Stimulated activated CD4-positive, alpha-beta T cell treated with anti-CD3 and anti-CD28 coated beads, Interleukin-1b, Interleukin-23, amount 100 ng/mL, for 24 hours (primary cell): ENCODE measurements at places on chromosomes 16 and 17.

GRCh38 chr17:29954405-29954804 lies 13.0 kb downstream of the EFCAB5 start:
- DNase-seq, result no peak

- no peak for DNase-seq
These were observed 15.2 kb upstream of the KPNA2 start for GRCh38 chr17:68020409-68020756.

- no peak for DNase-seq
These were observed 1.6 kb downstream of the GALNS start for GRCh38 chr16:88855176-88855575.

- no peak for DNase-seq
These were observed 34.3 kb upstream of the SLC12A3 start for GRCh38 chr16:56830669-56831068.

- DNase-seq, result no peak
These were observed 6.5 kb upstream of the PNPO start for GRCh38 chr17:47934856-47935255.

DNA sequence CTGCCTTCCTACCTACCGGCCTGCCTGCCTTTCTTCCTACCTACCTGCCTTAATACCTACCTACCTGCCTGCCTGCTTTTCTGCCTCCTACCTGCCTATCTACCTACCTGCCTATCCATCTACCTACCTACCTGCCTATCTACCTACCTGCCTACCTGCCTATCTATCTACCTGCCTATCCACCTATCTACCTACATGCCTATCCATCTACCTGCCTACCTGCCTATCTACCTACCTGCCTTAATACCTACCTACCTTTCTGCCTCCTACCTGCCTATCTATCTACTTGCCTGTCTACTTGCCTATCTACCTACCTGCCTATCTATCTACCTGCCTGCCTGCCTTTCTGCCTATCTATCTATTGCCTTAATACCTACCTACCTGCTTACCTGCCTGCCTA lies 383.8 kb upstream of the PSMD7 start:
- no peak for DNase-seq

DNA sequence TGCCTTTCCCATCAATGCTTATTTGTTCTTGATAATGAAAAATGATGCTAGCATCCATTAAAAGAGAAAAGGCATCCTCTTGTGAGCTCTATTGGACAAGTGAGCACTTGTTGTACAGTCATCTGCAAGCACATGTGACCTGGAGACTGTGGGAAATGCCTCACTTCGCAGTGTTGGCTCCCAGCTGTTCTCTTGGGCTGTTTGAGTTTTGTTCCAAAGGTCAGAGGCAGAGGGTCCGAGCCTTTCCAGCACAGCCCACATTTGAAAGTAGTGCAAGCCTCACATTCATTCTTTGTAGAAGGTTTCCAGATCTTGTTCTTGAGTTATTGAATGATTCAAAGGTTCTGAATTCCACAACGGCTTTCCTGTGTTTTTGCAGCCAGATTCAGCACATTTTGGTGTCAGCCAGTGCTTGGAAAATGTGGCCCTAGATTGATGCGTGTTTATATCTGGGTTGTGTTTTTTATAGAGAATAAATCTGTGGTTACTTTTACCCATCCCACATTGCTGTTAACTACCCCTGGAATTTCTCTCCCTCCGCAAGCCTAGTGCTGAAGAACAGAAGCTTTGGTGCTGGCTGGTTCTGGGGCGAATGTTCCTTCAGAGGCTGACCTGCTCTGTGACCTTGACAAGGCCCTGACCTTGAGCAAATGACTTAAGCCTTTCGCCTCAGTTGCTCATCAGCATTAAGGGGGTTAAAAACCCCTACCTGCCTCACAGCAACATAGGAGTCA lies 49.8 kb downstream of the CDH1 start:
- DNase-seq, result no peak

DNA sequence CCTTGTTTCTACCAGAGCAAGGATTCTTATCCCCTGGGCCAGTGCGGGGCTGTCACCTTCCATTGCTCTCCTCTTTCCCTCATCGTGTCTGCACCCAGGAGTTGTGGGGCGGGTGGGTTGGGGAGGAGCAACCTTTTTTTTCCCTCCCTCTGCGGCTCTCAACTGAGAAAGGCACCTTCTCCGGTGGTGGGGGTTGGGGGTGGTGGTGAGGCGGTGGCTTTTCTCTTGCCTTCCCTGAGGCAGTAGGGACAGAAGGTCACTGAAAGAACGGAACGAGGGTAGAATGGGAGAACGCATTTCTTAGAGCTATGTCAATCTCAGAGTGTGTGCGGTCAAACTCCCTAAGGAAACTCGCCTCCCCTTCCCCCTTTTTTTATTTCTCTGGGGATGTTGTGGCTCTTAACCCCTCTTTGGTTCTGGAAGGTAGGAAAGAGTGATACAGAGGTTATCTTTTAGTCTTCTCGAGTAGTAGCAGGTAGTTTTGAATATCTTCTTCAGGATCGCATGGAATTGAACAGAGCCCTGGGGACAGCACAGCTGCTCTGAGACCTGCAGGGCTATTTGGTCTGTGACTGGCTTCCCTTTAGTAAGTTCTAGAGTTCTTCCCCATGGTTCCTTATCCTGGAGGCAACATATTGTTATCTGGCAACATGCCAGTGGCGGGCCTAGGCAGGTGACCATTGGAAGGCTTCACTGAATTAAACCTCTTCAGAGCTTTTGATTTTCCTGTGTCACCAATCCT lies 994 bp downstream of the CLTC start:
- DNase-seq, result no peak

DNA sequence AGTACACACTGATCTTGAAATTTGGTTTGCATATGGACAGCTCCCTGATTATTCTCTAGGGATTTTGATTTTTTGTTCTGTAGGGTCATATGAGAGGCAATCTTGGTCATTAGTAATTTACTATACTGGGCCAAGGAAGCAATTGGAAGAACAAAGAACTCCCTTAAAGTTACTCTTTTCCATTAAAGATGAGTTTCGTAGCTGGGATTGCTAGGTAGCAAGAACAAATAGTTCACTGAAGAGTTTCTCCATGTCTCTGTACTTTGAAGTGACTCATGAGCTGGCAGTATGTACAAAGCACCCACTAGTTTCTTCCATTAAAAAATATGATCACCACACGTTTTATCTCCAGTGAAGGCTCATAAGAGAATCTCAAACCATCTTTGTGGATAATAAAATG lies 6.2 kb upstream of the BCAS3 start:
- no peak for DNase-seq

GRCh38 chr16:1458977-1459341 lies 14.6 kb upstream of the CCDC154 start:
- no peak for DNase-seq

DNA sequence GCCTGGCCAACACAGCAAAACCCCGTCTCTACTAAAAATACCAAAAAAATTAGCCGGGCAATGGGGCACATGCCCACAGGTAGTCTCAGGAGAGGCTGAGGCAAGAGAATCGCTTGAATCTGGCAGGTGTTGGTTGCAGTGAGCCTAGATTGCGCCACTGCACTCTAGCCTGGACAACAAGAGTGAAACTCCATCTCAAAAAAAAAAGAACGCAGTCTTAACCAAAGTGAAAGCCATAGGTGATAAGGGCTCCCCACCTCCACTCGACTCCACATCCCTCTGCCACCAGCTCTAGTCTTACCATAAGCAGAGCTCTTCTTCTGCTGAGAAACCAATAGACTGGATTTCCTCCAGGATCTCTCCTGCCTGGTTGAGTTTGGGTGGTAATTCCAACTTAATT lies 266.0 kb downstream of the PHKB start:
- no peak for DNase-seq

GRCh38 chr17:1568950-1569810 lies 6.6 kb upstream of the PITPNA start:
- no peak for DNase-seq

- no peak for DNase-seq
These were observed 54.6 kb downstream of the BMERB1 start for GRCh38 chr16:15489016-15489415.

GRCh38 chr17:39769974-39770587 lies 32.3 kb downstream of the GRB7 start:
- DNase-seq, result no peak

- DNase-seq, result no peak
These were observed 11.7 kb upstream of the LLGL1 start for GRCh38 chr17:18213666-18214270.

DNA sequence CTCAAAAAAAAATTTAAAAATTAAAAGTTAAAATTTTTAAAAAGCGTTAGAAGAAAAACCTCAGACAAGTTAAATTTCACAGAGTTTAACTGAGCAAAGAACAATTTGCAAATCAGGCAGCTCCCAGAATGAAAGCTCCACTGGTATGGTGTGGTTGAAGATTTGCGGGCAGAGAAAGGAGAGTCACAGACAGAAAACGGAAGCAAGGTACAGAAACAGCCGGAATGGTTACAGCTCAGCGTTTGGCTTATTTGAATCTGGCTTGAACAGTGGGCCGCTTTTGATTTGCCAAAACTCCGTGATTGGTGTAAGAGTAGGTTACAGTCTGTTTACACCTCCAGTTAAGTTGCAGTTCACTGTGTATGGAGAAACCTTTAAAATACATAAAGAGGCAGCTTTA lies 297.1 kb downstream of the HS3ST4 start:
- no peak for DNase-seq

DNA sequence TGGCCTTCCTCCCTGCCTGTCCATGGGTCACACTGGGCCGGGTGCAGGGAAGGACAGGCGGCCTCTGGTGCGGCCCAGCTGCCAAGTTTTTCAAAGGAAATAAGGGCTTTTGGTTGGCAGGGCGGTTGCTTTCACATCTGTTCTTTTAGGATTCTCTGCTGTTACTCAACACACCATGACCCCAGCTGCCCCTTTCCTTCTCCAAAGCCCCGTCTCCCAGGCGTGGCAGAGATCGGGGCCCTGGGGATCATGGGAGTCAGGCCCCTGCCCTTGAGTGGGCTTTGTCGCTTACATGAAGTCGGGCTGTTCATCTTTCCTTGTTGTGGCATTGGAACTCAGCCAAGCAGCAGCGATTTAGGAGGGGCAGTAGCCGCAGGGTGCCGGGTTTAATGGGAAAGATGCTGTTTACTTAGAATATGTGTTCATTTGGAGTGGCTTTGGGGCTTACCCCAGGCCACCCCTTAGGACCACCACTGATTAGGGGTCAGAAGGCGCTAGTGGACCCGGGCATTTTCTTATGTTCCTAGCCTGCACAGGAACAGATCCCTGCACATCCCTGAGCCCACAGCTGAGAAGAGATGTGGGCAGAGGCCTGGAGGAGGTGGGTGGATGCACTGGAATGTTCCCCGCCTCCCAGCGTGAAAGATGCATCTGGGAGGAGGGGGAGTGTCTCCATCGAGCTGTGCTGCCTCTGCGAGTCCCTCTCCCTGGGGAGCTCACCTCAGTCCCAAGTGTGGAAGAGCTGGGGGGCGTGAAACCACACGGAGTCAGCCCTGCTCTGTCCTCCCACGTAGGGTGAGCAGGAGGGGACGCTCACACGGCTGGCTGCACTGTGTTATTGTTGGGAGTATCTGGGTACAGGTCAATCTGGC lies 6.8 kb upstream of the ADCY7 start:
- no peak for DNase-seq

- no peak for DNase-seq
These were observed 15.6 kb downstream of the DEF8 start for GRCh38 chr16:89964201-89964600.

DNA sequence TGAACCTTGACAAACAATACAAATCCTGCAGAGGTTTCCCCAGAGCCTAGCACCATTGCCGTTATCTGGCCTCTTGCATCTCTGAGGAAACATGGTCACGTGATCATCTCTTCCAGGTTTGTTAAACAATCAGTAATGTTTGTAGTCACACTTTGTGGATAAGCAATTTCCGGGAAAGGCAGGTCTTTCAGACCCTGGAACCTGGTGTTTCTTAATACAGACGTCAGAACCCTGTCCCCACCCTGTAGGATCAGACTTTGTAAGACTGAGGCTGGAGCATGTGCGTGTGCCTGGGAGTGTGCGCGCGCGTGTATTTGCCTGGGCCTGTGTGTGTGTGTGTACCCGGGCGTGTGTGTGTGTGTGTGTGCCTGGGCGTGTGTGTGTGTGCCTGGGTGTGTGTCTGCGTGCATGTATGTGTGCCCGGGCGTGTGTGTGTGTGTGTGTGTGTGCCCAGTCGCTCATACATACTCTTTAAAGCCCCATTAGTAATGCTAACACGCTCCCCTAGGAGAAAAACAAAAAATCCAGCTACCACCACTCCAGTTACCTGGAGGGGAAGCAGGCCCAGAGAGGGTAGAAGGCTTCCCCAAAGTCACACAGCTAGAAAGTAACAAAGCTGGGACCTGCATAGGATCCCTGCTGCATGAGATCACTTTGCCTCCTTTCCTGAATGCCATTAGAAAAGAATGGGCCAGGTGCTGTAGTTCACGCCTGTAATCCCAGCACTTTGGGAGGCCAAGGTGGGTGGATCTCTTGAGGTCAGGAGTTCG lies 5.3 kb downstream of the CTNS start:
- DNase-seq, result no peak

- DNase-seq, result no peak
These were observed 15.2 kb upstream of the CA4 start for GRCh38 chr17:60134396-60135150.

DNA sequence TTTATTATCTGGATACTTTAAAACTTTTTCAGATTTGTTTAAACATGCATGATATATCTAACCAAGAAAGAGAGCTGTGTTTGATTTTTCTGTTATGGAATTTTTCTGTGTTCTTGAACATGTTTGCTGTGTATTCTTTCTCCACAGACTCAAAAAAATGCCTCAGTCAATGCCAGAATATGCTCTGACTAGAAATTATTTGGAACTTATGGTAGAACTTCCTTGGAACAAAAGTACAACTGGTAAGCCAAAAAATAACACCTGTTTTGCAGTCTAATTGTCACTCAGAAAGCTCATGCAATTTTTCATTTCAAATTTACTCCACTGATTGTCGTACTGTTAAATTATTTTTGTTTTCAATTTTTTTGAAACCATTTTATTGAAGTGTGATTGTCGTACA lies 15.3 kb upstream of the ABCC11 start:
- DNase-seq, result no peak

DNA sequence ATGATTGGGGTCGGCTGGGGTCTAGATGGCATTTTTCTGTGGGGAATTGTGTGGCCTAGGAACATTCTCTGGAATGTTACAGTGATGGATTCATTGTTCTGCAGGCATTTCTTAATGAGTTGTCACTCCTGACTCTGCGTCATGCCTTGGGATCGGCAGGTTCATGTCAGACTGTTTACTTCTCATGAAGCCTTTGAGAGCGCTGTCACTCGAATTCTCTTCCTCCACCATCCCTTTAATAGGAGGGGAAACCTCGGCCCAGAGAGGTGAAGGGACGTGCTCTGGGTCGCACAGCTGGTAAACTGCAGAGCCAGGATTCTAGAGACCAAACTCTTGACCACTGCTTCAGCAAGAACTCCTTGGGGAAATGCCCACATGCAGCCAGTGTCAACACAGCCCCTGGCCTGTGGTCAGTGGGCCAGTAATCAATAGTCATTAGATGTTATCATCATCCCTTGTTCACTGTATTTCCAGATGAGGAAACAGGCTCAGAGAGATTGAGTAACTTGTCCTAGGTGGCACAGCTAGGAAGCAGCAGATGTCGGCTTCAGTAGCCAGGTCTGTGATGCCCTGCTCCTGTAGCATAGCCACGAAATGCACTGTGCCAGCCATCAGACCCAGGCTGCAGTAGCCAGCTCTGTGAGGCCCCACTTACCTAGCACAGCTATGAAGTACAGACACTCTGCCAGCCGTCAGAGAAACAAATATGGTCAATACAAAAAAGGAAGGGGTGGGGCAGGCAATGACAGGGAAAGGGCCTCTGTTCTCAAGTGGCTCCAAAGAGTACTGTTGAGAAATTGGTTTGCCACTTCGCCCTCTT lies 259.0 kb downstream of the CPPED1 start:
- DNase-seq, result no peak

- DNase-seq, result no peak
These were observed 409.9 kb upstream of the ZFHX3 start for GRCh38 chr16:73457851-73458250.
